ENCODE measurements at places on chromosomes 11 and 22.

- DNase-seq = no peak
These were observed 42.0 kb downstream of the ALG9 start for GRCh38 chr11:111829185-111829968.

DNA sequence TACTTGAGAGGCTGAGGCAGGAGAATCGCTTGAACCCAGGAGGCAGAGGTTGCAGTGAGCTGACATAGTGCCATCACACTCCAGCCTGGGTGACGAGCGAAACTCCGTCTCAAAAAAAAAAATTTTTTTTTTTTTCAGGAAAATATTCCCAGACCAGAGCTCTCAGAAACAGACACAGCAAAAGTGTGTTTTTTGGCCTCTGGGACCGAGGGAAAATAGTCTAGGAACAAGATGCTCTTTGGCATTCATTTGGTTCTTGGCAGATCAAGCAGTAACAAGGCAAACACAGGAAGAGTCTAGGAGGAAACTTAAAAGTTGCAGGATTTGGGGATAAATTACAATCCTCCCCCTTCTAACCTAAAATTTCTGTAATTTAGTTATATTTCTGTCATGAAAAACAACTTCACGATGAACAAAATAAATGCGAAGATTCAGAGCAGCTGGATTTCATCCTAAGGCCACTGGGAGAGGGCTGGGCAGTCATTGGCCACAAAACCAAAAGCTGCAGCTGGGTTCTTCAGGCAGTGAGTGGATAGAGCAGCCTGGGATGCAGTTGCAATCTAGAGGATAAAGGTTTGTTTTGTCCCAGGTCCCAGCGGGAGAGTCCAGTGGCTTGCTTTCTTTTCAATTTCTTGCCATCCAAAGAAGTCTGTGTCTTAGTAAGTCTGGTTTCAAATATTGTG, 19.7 kb downstream of the ATG16L2 start:
- no peak for DNase-seq

GRCh38 chr22:38754751-38755154, 1.0 kb downstream of the SUN2 start:
- no peak for DNase-seq

- no peak for DNase-seq
These were observed 113.2 kb downstream of the MIAT start for GRCh38 chr22:26770624-26771023.

DNA sequence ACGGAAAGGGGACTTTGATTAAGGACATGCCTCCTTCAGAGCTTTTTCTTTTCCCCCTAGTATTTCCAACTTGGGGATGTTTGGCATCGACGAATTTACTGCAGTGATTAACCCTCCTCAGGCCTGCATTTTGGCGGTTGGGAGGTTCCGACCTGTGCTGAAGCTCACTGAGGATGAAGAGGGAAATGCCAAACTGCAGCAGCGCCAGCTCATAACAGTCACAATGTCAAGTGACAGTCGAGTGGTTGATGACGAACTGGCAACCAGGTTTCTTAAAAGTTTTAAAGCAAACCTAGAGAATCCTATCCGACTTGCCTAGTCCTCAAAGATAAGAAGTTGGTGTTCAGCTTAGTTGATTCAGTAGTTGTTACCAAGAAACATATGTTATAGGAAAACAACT, 78.4 kb downstream of the PDHX start:
- no peak for DNase-seq

DNA sequence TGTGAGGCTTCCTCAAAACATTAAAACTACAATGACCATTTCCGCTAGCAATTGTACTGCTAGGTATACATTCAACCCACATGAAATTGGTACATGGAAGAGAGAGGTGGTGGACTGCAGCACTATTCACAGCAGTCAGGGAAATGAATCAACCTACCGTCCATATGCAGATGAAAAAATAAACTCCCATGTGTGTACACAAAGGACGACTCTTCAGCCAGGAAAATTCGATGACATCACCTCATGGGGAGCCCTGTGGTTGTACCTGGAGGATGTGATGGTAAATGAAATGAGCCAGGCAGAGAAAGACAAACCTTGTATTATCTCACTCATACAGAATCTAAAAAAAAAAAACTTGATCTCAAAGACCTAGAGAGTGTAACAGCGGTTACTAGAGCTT, 23.3 kb downstream of the RFPL3 start:
- no peak for DNase-seq

DNA sequence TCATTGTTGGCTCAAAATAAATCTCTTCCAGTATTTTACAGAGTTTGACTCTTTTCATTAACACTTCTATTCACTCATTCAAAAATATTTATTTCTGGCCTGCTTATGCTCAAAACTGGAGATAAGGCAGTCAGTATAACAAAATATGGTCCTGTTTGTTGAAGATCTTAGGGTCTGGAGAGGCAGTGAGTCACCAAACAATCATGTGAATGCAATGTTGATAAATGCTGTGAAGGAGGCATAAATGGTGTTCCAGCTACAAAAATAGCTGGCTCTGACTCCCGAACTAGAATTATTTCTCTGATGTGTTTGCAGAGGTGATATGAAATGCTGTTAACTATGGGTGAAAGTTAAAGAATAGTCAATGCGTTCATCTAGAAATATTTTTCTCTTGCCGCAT, 390.6 kb downstream of the AASDHPPT start:
- no peak for DNase-seq

DNA sequence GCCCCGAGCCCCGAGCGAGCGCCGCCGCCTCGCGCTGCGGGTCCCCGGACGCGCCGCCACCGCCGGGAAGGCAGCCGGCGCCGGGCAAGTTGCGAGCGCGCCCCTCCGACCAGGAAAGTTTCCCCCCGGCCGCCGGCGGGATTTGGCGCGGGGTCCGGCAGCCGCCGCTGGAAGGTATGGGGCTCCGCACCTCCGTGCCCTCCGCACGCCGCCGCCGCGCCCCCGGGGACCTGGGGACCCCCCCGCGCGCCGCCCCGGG, 281 bp downstream of the TSPAN18 start:
- DNase-seq = no peak

DNA sequence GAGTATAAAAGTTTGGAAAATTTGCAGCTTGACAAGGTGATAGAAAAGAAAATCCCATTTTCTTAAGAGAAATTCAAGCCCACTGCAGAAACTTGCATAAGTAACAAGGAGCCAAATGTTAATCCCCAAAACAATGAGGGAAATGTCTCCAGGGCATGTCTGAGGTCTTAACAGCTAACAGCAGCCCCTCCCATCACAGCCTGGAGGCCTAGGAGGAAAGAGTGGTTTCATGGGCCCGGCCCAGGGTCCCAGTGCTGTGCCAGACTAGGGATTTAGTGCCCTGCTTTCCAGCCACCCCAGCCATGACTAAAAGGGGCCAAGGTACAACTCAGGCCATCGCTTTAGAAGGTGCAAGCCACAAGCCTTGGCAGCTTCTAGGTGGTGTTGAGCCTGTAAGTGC, 123.7 kb upstream of the TRPC6 start:
- no peak for DNase-seq

DNA sequence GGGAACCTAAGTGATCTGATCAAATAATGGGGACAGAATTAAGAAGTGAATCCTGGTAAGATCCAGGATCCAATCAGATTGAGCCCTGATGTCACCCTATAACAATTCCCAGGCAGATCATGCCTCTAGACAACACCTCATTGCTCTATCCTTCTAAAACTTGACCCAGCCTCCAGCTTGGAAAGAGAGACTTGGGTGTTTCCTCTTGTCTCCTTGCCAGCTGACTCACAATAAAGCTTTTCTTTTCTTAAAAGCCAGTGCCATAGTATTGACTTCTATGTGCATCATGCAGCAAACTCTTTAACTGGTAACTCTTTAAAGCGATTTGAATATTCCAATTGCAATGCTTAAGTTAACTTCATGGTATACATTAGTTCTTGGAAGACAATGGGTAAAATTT, 109.6 kb upstream of the CHORDC1 start:
- DNase-seq = no peak

DNA sequence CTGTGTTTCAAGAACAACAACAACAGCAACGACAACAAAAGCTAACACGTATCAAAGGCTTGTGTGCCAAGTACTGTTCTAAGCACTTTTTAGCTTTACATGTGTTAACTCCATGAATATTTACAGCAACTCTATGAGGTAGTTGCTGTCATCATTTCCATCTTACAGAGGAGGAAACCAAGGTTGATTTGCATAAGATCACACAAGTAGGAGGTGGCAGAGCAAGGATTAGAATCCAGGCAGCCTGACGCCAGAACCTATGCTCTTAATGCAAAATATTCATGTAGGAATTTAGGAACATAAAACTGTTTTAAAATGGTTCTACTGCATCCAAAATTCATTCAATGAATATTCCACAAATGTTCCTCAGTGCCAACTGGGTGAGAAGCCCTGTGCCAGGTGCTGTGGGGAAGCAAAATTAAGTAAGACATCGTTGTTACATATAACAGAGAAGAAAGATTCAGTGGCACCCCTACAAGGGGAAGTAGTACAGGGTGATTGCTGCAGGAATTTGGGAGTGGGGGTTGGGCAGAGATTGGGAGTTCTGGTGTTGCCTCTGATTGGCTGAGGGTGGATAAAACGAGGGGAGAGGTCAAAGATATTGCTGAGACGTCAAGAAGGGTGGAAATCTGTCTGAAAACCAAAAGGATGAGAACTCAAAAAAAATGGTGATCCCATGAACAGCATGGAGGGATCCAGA, 86.1 kb upstream of the ARHGAP20 start:
- no peak for DNase-seq

DNA sequence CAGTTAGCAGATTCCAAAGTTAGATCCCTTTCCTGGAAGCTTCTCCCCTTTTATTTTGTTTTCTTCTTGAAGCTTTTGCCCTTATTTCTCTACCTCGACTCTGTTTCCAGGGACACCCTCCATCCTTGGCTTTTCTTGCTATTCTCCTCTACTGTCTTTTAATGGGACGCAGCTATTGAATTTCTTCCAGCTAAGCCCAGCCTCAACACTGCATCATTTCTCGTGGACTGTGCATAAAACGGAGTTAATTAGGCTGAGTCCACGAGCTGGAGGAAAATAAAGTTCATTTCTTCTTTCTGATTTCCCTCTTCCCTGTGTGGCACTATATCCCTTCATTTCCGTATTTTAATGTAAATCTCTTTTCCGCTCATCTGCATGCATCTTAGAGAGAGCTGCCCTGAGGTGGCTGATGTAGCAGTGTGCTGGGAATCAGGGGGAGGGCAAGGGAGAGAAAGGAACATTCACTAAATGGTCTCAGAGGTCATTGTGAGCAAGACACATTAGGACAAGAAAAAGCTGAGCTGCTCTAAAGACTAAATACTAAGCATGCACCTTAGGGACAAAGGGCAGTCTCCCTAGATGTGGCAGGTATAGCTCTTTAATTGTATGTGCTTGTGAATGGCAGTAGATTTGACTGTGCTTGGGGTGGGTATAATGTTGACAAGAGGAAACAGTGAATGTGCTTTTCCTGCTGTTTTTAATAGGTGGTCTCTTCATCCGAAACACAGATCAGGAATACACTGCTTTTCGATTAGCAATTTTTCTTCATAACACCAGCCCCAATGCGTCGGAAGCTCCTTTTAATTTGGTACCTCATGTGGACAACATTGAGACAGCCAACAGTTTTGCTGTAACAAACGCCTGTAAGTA, 1.9 kb downstream of the GRIA4 start:
- DNase-seq = no peak

- DNase-seq = no peak
These were observed 14.9 kb downstream of the RAC2 start for GRCh38 chr22:37229012-37229804.

GRCh38 chr11:95714843-95715776, 74.5 kb downstream of the FAM76B start:
- DNase-seq = no peak

- no peak for DNase-seq
These were observed 14.7 kb upstream of the MFRP start for GRCh38 chr11:119361056-119361787.

DNA sequence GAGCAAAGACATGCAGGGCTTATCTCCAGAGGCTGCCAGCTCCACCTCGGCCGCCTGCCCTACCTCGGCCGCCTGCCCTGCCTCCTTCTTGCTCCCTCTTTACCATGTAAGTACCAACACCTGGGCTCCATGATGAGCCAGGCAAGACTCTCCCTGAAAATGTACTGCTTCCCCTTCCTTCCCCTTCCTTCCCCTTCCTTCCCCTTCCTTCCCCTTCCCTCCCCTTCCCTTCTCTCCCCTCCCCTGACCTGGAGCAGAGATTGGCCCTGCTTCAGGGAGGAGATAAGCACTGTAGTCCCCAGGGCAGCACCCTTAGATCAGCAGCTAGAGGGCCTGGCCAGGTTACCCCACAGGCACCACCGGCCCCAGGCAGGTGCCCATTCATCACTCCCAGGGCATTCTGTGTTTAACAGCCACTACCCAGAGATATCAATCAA, 25.4 kb upstream of the ADORA2A start:
- no peak for DNase-seq

- DNase-seq = no peak
These were observed 398.8 kb upstream of the FAT3 start for GRCh38 chr11:91825777-91826176.

DNA sequence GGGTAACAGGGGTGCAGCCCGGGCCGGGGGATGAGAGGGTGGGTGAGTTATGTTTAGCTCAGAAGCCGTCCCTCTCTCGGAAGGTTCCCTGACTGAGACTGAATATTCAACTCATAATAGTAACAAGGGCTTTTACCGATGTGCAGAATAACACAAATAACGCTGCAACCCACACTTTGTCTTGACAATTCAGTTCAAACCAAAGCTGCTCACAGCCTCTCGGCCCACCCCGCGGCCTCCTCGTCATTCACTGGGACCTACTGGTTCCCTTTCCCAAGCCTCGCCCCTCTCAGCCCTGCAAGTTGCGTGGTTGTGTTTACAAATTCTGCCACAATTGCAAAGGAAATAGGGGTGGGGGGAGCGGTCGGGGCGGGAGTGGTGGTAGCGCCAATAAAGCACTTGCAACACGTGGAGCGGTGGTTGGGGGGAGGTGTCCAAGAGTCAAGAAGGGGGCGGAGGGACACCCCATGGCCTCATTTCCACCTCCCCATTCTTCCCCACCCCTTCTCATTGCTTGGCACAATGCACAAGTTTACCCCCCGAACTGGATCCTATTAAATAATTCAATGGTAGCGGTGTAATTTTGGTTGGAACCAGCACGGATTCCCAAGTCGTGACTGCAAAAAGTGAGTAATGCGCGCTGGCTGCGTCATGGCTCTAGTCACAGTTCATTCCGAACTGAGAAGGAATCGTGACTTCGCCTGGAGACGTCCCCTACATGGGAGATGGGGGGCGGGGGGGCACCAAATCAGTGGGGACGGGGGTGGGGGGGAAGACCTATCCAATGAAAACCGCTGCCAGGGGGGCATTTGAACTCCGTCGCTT, 102.0 kb upstream of the HSD17B12 start:
- no peak for DNase-seq
